Non-pigmented ciliary epithelial cell (primary cell): ENCODE measurements at places on chromosomes 5 and 9.

- no peak for DNase-seq
Measured at GRCh38 chr5:97624886-97625285, 441.8 kb upstream of the RIOK2 start.

- no peak for DNase-seq
Measured at GRCh38 chr5:15496886-15497285, 3.1 kb upstream of the FBXL7 start.

- peak; percentile 1 for DNase-seq
Measured at GRCh38 chr5:64384765-64385164, 121.0 kb upstream of the RGS7BP start.

DNA sequence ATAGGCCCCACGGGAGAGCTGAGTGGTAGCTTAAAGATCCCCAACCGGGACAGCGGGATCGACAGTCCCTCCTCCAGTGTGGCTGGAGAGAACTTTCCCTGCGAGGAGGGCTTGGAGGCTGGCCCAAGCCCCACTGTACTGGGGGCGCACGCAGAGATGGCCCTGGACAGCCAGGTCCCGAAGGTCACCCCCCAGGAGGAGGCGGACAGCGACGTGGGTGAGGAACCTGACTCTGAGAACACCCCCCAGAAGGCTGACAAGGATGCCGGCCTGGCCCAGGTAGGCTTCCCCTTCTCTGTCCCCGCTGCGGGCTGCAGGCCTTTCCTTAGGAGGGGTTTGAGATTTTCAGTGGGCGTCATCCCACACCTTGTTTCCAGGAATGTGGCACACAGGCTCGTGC, 29.1 kb downstream of the FGD3 start:
- no peak for DNase-seq

DNA sequence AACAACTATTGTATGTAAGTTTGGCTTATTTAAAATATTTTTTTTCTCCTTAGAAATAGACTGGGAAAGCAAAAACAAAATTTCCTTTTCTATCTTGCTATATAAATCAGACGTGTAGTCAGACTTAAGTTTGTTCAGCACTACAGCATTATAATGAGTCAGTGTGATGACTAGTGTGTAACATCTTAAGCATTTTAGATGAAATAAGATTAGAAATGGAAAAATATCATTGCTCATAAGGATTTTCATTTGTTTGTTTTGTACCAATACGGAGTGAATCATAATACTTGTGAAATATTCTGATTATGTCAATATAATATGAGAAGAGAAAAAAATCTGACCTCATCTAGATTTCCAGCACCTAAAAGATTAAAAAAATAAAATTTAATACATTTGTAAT, 64.7 kb upstream of the RICTOR start:
- DNase-seq: peak; percentile 67

GRCh38 chr5:110590187-110590586, 136.3 kb downstream of the TMEM232 start:
- peak; percentile 2 for DNase-seq

GRCh38 chr5:178538741-178539229, 51.4 kb downstream of the COL23A1 start:
- no peak for DNase-seq

DNA sequence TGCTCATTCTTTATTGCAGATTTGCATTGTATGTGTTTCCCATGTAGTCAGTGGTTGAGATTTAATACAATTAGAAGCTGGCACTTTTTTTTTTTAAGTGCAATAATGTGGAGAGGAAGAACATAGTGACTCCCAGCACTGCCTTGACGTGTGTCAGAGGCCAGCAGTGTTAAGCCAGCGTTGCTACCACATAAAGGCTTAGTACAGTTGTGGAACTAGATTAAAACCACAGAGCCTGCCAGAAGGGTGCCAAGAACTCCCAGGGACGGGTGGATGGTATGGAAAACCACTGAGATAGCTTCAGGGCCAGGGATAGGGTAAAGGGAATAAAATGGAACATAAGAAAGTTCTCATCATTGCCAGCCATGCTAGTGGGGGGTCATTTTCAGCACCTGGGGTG, 142.9 kb downstream of the TRIO start:
- DNase-seq: no peak

DNA sequence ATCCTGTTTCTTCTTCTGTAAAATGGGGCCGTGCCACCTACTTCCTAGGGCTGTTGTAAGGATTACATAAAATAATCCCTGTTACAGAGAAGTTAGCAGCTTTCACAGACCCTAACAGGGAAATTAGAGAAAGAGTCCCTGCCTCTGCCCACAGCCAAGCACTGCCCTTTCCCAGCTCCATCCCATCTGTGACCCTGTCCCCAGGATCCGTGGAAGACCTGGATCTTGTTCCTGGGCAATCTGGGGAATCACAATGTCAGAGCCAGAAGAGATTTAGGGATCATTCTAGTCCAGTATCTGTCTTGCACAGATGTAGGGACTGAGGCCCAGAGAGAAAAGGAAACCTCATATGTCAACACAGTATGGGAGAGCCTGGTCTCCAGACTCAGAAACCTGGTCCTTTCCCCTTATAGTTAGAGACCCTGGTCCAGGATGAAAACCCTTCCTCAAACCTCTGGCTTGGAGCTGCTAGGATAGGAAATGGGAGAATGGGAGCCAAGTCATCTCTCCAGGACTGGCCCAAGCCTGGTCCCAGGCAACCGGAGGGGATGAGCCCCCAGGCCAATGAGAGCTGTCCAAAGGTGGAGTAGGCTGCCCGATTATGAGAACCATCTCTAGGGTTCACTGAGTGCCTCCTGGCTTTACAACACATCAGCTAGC, 12.5 kb downstream of the LHX6 start:
- no peak for DNase-seq

GRCh38 chr5:172117977-172118701, 69.9 kb downstream of the STK10 start:
- no peak for DNase-seq

DNA sequence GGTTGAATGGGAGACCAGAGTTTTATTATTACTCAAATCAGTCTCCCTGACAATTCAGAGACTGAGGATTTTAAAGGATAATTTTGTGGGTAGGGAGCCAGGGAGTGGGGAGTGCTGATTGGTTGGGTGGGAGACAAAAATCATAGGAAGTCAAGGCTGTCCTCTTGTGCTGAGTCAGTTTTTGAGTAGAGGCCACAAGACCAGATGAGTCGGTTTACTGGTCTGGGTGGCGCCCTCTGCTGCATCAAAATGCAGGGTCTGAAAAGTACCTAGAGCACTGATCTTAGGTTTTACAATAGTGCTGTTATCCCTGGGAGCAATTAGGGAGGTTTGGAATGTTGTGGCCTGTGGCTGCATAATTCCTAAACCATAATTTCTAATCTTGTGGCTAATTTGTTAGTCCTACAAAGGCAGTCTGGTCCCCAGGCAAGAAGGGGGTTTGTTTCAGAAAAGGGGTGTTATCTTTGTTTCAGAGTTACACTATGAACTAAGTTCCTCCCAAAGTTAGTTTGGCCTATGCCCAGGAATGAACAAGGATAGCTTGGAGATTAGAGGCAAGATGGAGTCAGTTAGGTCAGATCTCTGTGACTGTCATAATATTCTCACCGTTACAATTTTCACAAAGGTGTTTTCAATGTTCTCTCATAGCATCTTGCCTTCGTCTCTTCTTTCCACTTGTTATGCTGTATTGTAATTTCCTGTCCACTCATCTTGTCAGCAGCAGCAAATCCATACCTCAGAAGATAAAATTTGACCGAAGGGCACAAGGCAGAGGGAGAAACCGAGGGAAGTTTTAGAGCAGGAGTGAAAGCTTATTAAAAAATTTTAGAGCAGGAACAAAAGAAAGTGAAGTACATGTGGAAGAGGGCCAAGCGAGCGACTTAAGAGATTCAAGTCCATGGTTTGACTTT, 59.2 kb upstream of the CLINT1 start:
- DNase-seq: peak; percentile 41

- DNase-seq: no peak
Measured at GRCh38 chr9:13414349-13414748, 134.9 kb upstream of the MPDZ start.

- DNase-seq: no peak
Measured at GRCh38 chr9:124395826-124396225, 19.4 kb downstream of the PSMB7 start.

DNA sequence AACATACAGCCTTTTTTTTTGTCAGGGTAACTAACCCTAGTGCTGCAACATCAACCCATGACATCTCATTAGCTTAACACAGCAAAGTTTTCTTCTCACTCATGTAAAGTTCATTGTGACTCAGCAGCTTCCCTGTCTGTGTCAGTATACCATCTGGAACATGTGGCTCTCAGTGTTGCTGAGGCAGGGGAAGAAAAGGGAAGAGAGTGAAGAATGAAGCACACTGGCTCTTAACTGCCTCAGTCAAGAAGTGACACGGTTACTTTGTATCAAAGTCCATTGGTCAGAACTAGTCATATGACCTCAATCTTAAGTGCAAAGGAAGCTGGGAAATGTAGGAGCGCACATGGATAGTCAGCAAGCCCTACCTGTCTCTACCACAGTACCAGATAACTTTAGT, 185.0 kb upstream of the ELL2 start:
- no peak for DNase-seq

GRCh38 chr5:36596247-36596646, 10.2 kb upstream of the SLC1A3 start:
- DNase-seq: no peak

DNA sequence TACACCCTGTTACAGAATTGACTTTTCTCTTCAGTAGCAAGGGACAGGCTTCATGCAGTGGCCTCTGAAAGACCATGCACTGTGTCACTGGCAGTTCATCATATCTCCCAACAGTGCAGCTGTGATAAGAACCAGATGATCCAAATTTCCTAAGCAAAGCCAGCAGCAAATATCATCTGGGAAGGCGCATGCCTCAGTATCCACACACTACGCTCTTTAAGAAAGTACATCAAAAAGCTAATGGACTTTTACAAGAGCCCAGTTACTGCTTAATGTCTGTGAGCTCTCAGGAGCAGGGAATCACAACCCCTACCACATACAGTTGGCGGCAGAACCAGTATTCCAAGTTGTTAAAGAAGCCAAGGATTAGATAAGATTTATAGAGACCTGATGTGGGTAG, 25.1 kb downstream of the ADAMTSL1 start:
- DNase-seq: no peak

GRCh38 chr5:72723581-72723980, 92.9 kb upstream of the TNPO1 start:
- no peak for DNase-seq

DNA sequence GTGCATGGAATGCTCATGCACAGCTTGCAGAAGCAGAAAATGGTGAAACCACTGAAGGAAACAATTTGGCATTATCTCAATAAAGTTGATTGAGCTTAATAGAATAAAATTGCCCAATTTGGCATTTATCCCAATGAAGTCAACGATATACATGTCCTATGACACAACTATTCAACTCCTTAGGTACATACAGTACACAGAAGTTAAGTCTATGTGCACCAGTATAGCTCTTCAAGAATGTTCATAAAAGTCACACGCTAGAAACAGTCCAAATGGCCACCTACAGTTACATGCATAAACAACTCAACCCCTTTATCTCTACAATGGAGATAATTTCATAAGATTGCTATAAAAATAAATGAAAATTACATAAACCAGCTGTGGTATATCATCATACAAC, 184.5 kb downstream of the DENND1A start:
- no peak for DNase-seq

- DNase-seq: no peak
Measured at GRCh38 chr9:123235448-123235847, 32.9 kb downstream of the STRBP start.
